ENCODE measurements at places on chromosomes 5 and 9.

GRCh38 chr9:133649194-133649593, 13.0 kb downstream of the DBH start:
- DNase-seq: no peak

GRCh38 chr9:94995048-94995693, 268.7 kb downstream of the AOPEP start:
- no peak for DNase-seq

DNA sequence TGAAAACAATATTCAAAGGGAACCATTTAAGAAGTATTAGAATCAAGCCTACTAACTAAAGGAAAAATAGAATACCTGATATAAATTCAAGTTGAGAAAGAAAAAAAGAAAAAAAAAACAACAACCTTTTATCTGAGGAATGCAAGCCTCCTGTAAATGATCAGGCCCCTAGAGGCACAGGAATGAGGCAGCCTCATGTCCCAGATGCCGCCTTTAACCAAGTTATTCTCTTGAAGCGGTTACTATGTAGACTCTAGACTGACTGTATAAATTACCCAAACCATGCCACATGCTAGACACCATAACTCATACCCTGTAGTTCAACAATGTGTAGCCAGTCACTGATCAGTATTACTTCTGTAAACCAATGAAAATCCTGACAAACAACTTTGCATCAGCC, 929.6 kb downstream of the TAF11L14 start:
- no peak for DNase-seq

DNA sequence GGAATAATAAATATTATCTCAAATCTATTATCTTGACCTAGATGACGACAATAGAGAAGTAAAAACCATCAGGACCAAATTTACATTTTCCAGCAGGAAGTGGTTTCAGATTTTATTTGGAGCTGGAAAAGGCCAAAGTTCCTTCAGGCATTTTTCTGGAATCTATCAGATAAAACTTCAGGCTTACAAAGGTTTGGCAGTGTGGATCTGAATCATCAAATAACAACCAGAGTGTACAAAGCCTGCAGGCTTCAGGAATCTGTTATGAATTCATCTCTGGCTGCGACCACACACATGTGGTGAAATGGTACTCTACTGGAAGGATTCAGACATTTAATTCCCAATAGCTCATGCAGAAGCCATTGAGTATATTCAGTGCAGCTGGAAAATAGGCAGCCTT, 726.4 kb upstream of the GRAMD2B start:
- no peak for DNase-seq

- no peak for DNase-seq
These were observed 45.3 kb downstream of the PLPP7 start for GRCh38 chr9:131334629-131335367.

DNA sequence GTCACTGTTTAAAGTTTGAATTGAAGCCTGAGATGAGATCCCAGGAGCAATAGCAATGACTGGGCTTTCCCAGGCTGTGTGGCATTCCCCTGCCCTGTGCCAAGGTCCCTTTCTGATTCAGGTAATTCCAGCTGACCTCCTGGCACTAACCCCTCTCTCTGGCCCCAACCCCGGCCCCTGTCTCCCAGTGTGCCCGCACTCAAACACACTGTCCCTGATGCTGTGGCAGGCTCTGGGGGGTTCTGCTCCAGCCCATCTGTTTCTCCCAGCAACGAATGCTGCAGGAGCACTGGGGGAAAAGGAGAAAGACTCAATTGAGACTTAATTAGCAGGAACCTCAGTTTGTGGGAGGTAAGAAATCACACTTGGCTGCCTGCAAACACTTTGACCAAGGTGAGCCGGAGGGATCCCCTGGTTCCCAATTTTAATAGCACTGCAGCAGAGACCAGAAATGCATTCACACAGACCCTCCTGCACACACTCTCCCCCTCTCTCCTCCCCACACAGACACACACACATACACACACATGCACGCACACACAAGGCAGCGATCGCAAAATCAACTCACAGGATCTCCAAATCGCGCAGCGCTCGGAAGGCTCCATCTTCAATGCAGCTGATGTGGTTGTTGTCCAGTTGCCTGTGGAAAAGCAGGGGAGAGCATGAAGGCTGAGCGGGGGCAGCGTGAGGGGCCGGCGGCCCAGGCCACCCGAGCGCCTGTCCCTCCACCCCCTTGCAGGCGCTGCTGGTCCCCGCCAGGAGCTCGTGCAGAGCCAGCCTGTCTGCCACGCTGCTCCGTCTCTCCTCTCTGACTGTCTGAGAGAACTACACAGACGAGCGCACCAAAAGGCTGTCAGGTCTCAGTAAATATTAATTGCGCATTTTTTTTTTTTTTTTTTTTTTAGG, 265.1 kb upstream of the PANK3 start:
- no peak for DNase-seq

DNA sequence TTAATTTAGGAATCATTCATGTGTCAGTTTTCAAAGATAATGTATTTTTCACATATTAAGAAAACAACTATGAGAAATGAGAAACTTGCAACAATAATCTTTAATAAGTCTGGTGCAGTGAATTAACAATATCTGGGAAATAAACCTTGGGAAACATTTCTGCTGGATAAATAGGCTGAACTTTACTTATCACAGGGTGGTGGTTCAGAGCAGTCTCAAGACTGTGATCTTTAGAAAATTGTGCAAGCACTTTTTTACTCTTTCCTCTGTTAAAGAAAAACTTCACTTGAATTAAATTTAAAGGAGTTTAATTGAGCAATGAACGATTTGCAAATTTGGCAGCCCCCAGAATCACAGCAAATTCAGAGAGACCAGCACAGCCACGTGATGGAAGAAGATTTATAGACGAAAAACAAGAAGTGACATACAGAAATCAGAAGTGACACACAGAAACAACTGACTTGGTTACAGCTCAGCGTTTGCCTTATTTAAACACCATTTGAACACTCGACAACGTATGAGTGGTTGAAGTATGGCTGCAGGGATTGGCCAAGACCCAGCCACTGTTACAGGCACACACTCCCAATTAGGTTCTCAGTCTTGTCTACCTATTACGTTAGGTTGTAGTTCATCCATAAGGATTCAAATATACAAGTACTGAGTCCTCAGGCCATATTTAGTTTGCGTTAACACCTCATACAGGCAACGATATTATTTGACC, 631.9 kb downstream of the SLCO4C1 start:
- no peak for DNase-seq

- peak; percentile 48 for DNase-seq
These were observed 4.3 kb downstream of the SPINK4 start for GRCh38 chr9:33244137-33244784.

GRCh38 chr9:22863106-22863505, 416.5 kb downstream of the DMRTA1 start:
- no peak for DNase-seq

DNA sequence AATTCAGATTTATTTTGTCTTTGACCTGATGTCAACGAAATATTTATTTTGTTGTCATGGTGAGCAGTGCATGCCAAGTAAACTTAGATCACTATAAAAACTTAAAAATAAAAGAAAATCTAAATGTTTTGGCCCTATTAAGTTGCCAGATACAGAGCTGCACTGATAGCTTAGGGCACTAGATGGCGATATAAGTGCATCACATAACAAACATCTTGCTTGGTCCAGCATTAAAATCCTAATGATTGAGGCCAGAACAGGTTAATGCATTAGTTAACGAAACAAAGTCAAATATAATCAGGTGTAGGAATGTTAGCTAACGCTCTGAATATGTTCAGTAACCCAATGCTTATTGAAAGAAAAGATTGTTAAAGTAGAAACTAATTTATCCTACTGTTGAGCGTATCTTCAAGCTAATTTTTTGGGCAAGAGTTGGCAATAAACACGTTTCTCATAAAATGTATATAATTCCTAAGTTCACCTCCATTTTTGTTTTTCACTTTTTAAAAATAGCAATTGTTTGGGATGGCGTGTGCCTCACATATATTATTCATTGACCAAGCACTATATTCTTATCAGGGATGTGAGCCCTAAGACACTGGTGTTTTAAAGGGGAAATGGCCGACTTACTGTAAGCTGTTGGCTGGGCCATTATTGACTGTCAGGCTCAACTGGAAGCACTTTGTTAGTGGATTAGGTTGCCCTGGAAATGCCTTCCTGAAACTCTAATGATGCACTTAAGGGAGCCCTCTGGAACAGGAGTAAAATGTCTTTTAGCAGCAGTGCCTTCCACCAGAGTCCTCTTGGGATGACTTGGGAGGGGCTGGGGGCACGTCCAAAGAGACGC, 33.3 kb downstream of the KCTD16 start:
- DNase-seq: peak; percentile 66

- DNase-seq: no peak
These were observed 6.5 kb downstream of the NTNG2 start for GRCh38 chr9:132168347-132168746.

DNA sequence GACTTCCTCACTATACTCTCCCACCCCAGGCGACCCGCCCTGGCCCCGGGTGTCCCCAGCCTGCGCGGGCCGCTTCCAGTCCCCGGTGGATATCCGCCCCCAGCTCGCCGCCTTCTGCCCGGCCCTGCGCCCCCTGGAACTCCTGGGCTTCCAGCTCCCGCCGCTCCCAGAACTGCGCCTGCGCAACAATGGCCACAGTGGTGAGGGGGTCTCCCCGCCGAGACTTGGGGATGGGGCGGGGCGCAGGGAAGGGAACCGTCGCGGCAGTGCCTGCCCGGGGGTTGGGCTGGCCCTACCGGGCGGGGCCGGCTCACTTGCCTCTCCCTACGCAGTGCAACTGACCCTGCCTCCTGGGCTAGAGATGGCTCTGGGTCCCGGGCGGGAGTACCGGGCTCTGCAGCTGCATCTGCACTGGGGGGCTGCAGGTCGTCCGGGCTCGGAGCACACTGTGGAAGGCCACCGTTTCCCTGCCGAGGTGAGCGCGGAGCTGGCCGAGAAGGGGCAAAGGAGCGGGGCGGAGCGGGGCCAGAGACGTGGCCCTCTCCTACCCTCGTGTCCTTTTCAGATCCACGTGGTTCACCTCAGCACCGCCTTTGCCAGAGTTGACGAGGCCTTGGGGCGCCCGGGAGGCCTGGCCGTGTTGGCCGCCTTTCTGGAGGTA, 2.1 kb downstream of the CA9 start:
- peak; percentile 36 for DNase-seq

- no peak for DNase-seq
These were observed 61.3 kb downstream of the ENC1 start for GRCh38 chr5:74579215-74579614.

DNA sequence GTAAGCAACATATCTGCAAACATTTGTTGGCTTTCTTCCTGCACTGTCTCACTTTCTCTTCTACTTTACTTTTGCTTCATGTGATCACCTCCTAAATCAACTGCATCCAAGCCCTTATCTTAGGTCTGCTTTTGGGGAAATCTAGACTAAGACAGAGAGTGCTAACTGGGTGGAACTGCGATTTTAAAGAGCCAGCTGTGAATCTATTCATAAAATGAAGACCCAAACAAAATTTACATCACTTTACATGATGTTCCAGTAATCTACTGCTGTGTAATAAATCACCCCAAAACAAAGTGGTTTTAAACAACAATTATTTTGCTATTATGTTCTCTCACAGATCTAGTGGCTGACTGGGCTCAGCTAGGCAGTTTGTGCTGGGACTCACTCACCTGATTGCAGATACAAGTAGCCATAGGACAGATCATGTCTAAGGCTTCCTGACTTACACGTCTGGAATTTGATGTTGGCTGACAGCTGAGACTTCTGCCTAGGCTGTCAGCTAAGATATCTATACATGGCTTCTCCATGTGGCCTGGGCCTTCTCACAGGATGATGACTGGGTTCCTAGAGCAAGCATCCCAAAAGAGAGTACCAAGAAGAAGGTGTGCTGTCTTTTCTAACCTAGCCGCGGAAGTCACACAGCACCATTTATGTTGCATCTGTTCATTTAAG, 145.1 kb upstream of the TBCA start:
- no peak for DNase-seq

GRCh38 chr5:8399471-8399870, 530.5 kb downstream of the MTRR start:
- no peak for DNase-seq

- no peak for DNase-seq
These were observed 156.5 kb downstream of the ERCC6L2 start for GRCh38 chr9:96031916-96032534.

DNA sequence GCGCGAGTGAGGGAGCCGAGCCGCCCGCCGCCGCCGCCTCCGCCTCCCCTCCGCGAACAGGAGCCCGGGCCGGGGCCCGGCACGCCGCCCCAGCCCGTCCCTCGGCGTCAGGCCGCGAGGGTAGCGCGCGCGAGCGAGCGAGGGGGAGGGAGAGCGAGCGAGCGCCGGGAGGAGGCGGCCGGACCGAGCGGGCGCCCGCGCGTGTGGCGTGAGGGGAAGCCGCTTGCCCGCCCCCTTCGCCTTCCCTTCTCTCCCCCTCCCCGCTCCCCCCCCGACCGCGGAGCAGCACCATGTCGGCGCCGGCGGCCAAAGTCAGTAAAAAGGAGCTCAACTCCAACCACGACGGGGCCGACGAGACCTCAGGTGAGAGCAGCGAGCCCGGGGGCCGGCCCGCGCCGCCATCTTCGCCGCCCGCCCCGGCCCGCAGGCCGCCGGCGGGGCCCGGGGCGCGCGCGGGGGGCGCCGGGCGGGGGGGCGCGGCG, 312 bp downstream of the SET start:
- DNase-seq: peak; percentile 77

GRCh38 chr9:72911816-72912215, 41.0 kb downstream of the ALDH1A1 start:
- DNase-seq: no peak

- DNase-seq: peak; percentile 42
These were observed 9.3 kb upstream of the DOLPP1 start for GRCh38 chr9:129071526-129072126.

DNA sequence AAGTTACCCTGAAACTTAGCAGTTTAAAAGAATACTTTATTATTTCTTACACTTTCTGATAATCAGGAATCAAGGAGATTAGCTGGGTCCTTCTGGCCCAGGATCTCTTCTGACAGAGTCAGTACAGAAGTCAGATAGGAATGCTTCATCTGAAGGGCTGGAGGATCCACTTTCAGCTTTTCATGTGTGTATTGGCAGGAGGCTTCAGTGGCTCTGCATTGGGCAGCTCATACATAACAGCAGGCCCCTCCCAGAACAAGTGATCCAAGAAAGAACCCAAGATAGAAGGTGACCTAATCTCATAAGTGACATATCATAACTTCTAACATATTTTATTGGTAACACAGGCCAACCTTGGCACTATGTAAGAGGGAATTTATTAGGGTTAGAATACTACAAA, 258.4 kb downstream of the HCN1 start:
- no peak for DNase-seq

- no peak for DNase-seq
These were observed 197.3 kb upstream of the C9orf72 start for GRCh38 chr9:27770541-27770940.

Measured in Peyer's patch (tissue), 4 donors.